Spinal cord (tissue), 10 donors: ENCODE measurements at places on chromosomes 3 and 15. TPM values are rescaled to one million over a fixed set of nuclear protein-coding genes. Genes with fewer than 3 reads are reported as not detected.

DNA sequence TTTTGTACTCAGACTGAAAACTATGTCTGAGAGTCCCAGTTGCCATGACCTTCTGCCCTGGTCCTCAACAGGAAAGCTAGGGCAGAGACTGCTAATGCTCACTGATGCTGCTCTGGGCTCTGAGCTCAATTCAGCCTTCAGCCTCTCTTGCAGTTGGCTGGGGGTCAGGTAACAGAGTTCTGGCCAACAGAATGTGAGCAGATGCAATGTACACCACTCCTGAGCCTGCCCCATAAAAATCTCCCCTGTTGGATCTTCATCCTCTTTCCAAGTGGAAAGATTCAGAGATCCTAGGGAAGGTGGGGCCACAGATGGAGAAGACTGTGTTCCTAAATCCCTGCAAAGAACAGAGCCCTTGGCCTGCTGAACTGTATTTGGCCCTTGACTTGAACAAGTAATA, 87.8 kb downstream of the PDZRN3 start:
- no peak for DNase-seq
- no peaks in the 10 kb centered on the region for H3K36me3 ChIP-seq
- H3K27ac ChIP-seq = no peak overlapping the region
- no peak overlapping the region for H3K4me3 ChIP-seq

DNA sequence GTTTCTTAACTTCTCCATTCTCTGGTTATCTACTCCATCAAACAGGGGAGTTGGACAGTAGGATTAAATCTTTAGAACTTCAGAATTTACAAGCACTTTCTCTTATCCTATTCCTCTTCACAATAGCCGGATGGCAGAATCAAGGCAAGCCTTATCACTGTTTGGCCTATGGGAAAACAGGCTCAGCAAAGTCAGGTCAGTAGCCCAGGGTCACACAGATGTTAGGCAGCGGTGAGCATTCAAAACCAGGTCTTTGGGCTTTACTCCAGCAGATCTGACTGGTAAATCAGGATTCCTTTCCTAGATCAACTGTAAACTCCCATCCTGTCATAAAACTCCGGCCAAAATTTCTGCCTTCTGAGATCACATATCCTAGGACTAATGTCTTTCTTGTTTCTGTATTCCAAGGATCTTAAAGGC, 258.4 kb downstream of the OPA1 start:
- no peaks in the 10 kb centered on the region for H3K36me3 ChIP-seq
- no peak overlapping the region for H3K4me3 ChIP-seq
- peaks cover 8% of the 10 kb centered on the region for H3K4me1 ChIP-seq
- H3K27ac ChIP-seq = peak overlapping the region; percentile 75

SERINC4 gene
- total RNA-seq = 0.72 TPM

GDPGP1 gene
- total RNA-seq = 7.3 TPM

CYP11A1 gene
- total RNA-seq = 0.89 TPM

SGO1 gene
- total RNA-seq = 5.5 TPM

TUSC7 gene
- total RNA-seq = not detected

DNA sequence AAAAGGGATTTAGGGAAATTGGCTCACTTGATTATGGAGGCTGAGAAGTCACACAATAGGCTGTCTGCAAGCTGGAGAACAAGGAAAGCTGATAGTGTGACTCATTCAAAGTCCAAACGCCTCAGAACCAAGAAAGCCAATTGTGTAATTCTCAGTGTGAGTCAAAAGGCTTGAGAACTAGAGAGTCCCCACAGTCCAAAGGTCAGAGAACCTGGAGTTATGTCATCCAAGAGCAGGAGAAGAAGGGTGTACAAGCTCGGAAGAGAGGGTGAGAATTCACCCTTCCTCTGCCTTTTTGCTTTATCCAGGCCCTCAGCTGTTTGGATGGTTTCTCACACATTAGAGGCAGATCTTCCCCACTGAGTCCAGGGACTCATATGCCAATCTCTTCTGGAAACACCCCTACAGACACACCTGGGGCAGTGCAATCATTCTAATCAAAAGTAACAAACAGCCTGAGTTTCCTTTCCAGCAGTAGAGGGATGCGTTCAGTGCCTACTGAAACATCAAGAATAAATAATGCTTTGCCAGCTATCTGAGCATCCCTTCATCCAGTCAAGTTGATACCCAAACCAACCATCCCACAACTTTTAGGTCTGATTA, 271.5 kb downstream of the SATB1 start:
- no peak overlapping the region for H3K27ac ChIP-seq
- no peaks in the 10 kb centered on the region for H3K4me1 ChIP-seq
- H3K36me3 ChIP-seq = no peaks in the 10 kb centered on the region
- H3K27me3 ChIP-seq = no peaks in the 10 kb centered on the region

GRCh38 chr3:135261916-135262315, 466.9 kb downstream of the EPHB1 start:
- no peaks in the 10 kb centered on the region for H3K36me3 ChIP-seq
- H3K4me1 ChIP-seq = no peaks in the 10 kb centered on the region
- no peaks in the 10 kb centered on the region for H3K27me3 ChIP-seq
- H3K27ac ChIP-seq = no peak overlapping the region
- no peak for DNase-seq
- H3K4me3 ChIP-seq = no peak overlapping the region

- H3K27ac ChIP-seq = no peak overlapping the region
- DNase-seq = peak; percentile 9
- no peaks in the 10 kb centered on the region for H3K27me3 ChIP-seq
- peaks cover 17% of the 10 kb centered on the region for H3K36me3 ChIP-seq
Observed at GRCh38 chr15:56098195-56098863, 104.9 kb upstream of the NEDD4 start.

GRCh38 chr3:4813909-4814304, 165.3 kb upstream of the BHLHE40 start:
- no peak overlapping the region for H3K4me3 ChIP-seq
- peaks cover 2% of the 10 kb centered on the region for H3K36me3 ChIP-seq
- no peaks in the 10 kb centered on the region for H3K27me3 ChIP-seq
- H3K27ac ChIP-seq = no peak overlapping the region
- H3K4me1 ChIP-seq = peaks cover 4% of the 10 kb centered on the region
- DNase-seq = no peak
